ENCODE measurements at places on chromosomes 1 and 21.

GRCh38 chr1:28190337-28190979, 14.0 kb upstream of the PTAFR start:
- DNase-seq: no peak

GRCh38 chr1:6962996-6963911, 178.0 kb downstream of the CAMTA1 start:
- peak; percentile 19 for DNase-seq

DNA sequence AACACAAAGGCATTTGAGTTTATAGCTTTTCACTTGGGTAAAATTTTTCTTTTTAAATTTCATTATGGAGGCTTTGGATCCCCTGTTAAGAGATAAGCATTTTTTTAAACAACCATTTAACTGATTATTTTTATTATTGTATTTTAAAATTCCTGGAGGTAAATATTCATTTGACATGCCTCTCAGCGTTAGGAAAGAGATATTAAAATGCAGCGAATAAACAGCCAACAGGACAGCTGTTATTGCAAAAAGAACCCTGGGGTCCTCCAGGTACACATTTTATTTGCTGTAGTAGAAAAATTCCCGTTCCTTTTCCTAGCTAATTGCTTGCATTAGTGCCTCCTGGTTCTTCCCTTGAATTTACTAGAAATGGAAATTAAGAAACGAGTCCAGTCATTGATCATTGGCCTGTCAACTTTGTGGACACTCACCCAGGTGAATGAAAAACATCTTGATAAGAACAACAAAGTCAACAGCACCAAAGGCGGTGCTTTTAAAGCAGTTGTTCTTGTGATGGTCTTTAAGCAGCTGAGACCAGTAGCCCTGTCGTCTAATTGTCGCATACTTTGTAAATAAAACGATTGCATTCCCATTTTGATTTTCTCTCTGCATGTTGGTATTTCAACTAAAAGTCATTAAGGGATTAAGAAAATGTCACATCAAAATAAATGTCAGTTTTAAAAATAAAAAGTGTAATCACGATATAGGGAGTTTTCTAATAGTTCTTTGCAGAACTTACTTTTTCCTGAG, 282.4 kb downstream of the GRIK1 start:
- DNase-seq: no peak

- no peak for DNase-seq
Measured at GRCh38 chr1:171610385-171610784, 11.7 kb upstream of the MYOCOS start.

- no peak for DNase-seq
Measured at GRCh38 chr21:44028287-44028659, 16.2 kb downstream of the TRAPPC10 start.

GRCh38 chr1:18978706-18979105, 22.2 kb upstream of the IFFO2 start:
- DNase-seq: no peak

DNA sequence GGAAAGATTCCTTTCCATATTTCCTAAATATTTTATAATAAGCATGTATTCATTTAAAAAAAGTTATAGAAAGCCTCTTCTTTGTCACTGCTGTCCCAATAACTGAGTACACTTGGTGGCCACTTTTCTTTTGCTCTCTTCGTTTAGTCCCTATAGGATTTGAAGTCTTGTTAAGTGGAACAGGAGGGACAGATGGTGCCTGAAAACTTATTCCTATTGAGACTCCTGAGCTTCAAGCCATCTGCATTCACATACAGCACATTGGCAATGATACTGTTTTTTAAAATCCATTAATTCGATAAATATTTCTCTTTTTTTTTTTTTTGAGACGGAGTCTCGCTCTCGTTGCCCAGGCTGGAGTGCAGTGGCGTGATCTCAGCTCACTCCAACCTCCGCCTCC, 2.0 kb upstream of the ZBTB40 start:
- no peak for DNase-seq

DNA sequence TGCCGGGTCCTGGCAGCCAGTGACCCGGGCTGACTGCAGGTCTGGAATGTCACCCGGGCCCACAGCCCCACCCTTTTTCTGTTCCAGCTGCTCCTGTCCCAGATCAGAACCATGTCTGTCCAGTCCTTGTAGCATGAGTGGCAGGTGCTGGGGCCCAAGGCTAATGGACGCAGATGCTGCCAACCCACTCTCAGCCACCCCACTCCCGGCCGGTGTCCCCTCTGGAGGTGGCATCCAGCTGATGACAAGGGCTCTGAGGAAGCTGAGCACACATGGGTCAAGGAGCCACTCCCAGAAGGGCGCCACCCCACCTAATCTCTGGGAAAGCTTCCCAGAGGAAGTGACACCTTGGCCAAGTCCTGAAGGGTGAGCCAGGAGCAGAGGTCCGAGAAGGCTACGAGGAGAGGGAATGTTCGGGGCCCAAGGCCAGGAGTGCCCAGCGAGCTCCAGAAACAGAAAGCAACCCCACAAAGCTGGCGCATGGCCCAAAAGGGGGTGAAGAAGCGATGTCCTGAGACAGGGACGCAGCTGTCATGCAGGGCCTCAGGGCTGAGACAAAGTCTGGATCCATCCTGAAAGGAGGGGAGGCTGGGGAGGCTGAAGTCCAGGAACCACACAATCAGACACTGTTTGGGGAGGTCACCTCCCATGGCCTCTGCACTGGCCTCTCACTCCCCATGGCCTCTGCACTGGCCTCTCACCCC, 39.5 kb downstream of the ACOT7 start:
- DNase-seq: no peak

- peak; percentile 81 for DNase-seq
Measured at GRCh38 chr21:26188422-26188821, 17.9 kb upstream of the APP start.

- DNase-seq: no peak
Measured at GRCh38 chr1:233097959-233098580, 147.7 kb downstream of the NTPCR start.

DNA sequence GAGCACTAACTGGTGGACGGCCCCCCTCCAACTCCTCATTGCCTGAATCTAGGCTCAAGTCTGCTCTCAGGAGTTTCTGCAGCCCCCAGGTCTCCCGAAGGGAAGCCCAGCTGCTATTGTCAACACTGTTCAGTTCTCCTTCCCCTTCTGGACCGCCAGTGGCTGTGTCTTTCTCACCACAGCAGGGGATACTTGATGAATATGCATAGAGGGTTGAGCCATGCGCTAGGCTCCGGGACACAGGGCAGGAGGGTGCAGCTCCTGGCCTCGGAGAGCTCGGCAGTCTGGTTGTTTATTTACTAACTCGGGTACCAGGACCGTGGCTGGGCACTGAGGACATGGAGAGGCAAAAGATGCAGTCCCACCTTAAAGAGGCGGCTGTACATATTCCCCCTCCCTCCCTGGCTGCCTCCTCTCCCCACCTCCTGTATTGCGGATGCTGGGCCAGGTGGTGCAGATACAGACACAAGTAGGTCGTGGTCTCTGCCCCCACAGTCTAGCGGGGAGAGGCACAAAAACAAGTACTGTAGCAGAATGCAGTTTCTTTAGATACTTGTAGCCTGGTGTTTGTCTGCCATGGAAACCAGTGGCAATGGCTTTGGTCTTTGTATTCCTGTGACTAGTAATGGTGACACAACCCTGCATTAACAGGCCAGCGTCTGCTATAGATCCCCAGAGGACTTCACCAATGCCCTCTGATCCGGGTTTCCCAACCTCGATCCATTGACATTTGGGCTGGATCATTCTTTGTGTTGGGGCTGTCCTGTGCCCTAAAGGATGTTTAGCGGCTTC, 26.2 kb downstream of the ARHGEF10L start:
- DNase-seq: no peak

- DNase-seq: no peak
Measured at GRCh38 chr1:225254676-225255075, 173.2 kb downstream of the LBR start.

Data from inflammatory macrophage treated with lipopolysaccharide for 1 hour (primary cell).